ENCODE measurements at places on chromosomes 3 and 15. TPM values are rescaled to one million over a fixed set of nuclear protein-coding genes. Genes with fewer than 3 reads are reported as not detected.

GRCh38 chr15:34049112-34049511, 10.1 kb upstream of the AVEN start:
- H3K4me1 ChIP-seq = no peaks in the 10 kb centered on the region
- no peak overlapping the region for H3K4me3 ChIP-seq
- peaks cover 18% of the 10 kb centered on the region for H3K36me3 ChIP-seq

DNA sequence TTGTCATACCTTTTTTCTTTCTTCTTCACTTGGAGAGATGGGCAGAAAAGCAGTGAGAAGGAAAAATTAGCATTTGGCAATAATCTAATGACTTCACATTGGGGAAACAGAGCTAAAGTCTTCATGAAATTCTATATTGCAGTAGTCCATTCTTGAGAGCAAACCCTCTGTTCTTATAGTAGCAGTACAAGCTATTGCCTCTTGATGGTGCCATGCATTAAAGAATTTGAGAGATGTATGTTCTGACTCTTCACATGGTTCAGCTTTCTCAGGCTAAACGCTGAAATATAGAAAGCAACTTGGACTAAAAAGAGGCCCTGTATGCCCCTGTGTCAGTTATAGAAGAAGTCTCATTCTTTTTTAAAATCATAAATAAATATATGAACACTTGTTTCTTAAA, 36.0 kb downstream of the PHLDB2 start:
- H3K36me3 ChIP-seq = no peaks in the 10 kb centered on the region
- no peaks in the 10 kb centered on the region for H3K27me3 ChIP-seq
- peaks cover 2% of the 10 kb centered on the region for H3K4me1 ChIP-seq
- no peak for DNase-seq
- no peak overlapping the region for H3K4me3 ChIP-seq

DNA sequence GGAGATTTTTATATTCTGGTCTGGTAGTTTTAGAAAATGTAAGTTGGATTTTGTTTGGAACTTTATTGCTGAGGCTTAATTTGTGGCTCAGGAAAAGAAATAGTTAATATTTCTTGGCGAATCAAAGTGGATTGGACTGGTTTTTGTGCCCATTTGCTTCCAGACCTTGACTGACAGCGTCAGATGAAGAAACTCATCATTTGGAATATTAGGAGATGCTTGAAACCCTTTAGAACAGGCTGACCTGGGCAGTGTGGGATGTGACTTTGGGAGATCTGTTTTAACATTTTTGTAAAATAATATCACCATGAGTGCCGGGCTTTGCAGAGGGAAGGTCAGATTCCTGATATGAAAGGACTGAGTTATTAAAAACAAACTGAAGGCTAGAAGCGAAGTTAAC, 83.0 kb downstream of the AAGAB start:
- no peak overlapping the region for H3K27ac ChIP-seq
- peaks cover 16% of the 10 kb centered on the region for H3K36me3 ChIP-seq
- peaks cover 37% of the 10 kb centered on the region for H3K4me1 ChIP-seq
- H3K27me3 ChIP-seq = no peaks in the 10 kb centered on the region

DNA sequence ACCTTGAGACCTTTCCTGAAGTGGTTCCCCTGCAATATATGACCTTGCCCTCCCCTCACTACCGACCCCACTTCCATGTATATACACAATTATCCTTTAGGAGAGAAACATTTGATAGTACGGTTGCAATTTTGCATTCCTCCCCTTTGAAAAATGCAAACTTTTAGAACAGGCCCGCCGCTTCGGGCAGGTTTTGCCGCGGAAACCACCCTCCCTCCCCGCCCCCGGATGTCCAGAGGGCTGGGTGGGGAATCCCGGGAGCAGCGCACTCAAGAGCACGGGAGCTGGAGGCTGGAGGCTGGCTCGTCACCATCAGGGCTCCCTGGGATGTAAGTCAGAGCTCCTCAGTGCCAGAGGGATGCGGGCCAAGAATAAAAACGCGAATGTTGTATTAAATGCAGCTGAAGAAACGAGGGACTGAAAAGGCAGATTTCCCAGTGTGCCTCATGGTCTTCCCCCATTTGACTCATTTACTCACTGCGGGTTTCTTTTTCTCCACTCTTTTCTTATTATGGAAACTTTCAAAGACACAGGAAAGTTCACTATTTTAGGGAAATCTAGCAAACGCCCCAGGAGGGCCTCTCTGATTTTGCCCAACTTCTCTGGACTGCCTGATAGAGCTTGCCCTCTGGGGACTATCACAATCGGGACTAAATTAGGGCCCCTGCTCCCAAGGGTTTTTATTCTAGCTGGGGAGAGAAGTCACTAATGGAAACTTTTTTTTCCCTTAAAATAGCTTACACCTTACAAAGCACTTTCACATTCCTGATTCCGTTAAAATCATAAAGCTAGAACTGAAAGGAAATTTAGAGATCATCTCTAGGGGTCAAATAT, 2.9 kb upstream of the USP3 start:
- H3K36me3 ChIP-seq = peaks cover 11% of the 10 kb centered on the region
- H3K27ac ChIP-seq = peak overlapping the region; percentile 99
- DNase-seq = peak; percentile 57
- peak overlapping the region; percentile 84 for H3K4me3 ChIP-seq
- no peaks in the 10 kb centered on the region for H3K27me3 ChIP-seq

DNA sequence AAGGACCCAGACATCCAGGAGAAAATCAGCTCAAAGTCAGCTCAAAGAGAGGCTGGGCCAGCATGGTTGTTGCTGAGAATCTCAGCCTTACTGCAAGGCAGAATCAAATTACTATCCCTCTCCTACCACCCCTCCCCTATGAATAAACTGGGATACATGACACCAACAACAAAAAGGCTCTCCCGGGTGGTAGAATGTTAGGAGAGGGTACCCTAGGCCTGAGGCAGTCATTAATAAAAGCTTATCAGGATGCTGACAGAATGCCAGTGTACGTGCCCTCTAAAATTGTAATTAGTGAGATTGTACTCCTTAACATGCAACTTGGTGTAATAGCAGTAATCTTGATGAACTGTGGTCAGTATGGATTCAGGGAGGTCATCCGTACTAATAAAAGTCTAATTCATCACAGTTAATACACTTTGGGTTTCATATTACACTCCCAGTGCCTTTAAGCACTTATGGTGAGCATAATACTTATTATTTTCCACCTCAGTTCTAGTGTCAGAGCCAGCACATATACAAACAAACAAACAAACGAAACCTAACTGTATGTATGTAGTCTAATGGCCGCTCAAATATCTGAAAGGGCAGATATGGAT, 76.5 kb downstream of the B3GALNT1 start:
- H3K36me3 ChIP-seq = peaks cover 7% of the 10 kb centered on the region
- no peaks in the 10 kb centered on the region for H3K27me3 ChIP-seq
- DNase-seq = no peak
- H3K27ac ChIP-seq = no peak overlapping the region
- H3K4me3 ChIP-seq = no peak overlapping the region

GRCh38 chr3:141498598-141499223, 11.9 kb downstream of the RASA2 start:
- peak overlapping the region; percentile 97 for H3K27ac ChIP-seq
- H3K27me3 ChIP-seq = no peaks in the 10 kb centered on the region
- DNase-seq = peak; percentile 95
- peak overlapping the region; percentile 63 for H3K4me3 ChIP-seq

- H3K27me3 ChIP-seq = peaks cover 17% of the 10 kb centered on the region
- no peaks in the 10 kb centered on the region for H3K36me3 ChIP-seq
- no peaks in the 10 kb centered on the region for H3K4me1 ChIP-seq
- H3K4me3 ChIP-seq = no peak overlapping the region
- no peak overlapping the region for H3K27ac ChIP-seq
Measured at GRCh38 chr3:59006634-59007517, 42.9 kb downstream of the CFAP20DC start.

DNA sequence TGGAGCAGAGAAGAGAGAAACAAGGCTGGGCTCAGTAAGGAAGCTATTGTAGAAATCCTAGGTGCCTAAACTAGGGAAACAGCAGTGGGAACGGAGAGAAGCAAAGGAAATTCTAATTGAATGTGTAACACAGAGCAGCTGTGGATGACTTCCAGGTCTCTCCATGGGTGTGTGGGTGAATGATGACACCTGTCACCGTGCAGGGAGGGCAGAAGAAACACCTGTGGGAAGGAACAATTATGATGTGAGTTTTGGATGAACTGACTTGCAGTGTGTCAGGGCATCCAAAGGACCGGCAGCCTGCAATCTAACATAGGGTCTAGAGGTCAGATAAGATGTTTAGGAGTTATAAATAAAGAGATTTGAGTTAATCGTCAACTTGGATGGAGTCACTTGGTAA, 144.2 kb downstream of the RYR3 start:
- H3K36me3 ChIP-seq = no peaks in the 10 kb centered on the region
- H3K4me3 ChIP-seq = no peak overlapping the region
- no peaks in the 10 kb centered on the region for H3K4me1 ChIP-seq
- H3K27ac ChIP-seq = no peak overlapping the region
- peaks cover 4% of the 10 kb centered on the region for H3K27me3 ChIP-seq

DNA sequence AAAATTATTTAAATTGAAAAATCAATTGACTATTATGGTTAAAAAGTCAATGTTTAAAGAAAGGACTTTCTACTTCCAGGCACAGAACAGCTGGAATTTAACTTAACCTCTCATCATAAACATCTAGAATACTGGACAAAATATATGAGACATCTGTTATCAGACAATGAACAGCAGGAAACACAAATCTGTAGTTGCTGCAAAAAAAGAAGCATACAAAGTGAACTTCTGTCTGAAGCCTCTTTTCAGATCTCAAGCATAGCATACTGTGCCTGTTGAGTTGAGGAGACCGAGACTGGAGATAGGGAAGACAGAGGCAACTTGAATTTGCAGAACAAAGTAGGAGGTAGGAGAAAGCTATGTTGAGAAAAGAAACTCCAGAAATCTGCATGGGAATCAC, 140.0 kb upstream of the CBLB start:
- no peak for DNase-seq
- peaks cover 52% of the 10 kb centered on the region for H3K4me1 ChIP-seq
- H3K27ac ChIP-seq = peak overlapping the region; percentile 37
- no peaks in the 10 kb centered on the region for H3K27me3 ChIP-seq
- H3K36me3 ChIP-seq = peaks cover 29% of the 10 kb centered on the region

DNA sequence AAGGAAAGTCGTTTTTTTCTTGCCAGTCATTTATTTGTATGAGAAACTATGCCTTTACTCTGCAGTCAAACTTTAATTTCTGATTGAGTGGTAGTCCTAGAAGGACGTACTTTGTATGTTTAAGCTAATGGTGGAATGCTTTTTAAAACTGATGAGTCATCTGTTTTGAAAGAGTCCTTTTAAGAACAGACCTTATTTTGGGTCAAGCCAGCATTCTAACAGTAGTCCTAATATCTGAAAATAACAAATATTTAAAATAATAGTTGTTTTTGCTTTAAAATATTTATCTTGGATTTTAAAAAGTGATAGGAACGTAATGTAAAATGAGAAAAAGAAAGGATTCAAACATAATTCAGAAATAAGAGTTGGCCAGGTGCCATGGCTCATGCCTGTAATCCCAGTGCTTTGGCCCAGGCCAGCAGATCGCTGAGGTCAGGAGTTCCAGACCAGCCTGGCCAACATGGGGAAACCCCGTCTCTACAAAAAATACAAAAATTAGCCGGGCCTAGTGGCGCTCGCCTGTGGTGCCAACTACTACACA, 1.3 kb upstream of the LRRC58 start:
- no peak for DNase-seq
- H3K4me3 ChIP-seq = peak overlapping the region; percentile 93
- H3K4me1 ChIP-seq = peaks cover 30% of the 10 kb centered on the region

The ANKUB1 gene
- not detected for total RNA-seq
